Cerebellum (tissue), 4 donors: ENCODE measurements at places on chromosomes 2 and 18. TPM values are rescaled to one million over a fixed set of nuclear protein-coding genes. Genes with fewer than 3 reads are reported as not detected.

The MC2R gene
- total RNA-seq: not detected

The SRSF7 gene
- 109 TPM for total RNA-seq

DNA sequence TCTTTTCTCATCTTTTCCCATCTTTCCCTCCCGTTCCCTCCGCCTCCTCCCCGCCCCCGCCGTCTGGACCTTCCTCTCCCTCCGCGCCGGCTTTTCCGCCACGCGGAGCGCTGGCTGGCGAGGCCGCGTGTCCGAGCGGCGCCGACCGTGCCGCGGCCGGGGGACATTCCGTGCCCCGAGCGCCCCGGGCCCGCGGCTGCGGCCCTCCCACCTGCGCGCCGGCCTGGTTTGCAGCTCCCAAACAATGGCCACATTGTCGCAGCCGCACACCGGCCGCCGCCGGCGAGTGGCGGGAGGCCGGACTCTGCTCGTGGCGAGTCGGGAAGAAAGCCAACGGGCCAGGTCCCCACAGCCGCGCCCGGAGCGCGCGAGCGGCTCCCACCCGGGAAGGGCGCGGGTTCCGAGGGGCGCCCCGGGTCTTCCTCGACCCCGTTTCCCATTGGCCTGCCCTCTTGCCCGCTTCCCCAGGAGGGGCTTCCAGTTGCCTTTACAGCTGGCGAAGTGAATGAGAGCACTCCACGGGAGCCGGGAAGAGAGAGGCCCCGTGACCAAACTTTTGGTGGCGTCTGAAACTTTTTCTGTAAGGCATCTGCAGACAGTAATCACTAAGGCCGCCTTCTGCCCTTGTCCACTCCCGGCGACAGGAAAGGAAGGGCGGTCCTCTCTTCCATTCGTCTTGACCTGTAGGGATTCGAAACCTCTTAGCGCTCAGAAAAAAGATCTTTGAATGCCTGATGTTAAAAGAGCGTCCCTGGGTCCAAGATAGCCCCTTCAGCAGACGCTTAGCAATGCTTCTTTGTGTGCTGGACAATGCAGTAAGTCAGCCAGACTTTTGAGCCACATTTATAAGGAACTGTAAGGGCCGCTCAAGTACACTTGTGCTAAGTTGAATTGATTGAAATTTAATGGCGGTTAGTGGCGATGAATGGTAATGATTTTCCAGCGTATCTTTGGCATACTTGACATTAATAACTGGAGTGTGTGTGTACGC is 6.2 kb downstream of the GLI2 start:
- no peak for DNase-seq

- no peak for DNase-seq
These were observed 215.3 kb downstream of the SH3RF3 start for GRCh38 chr2:109344270-109344805.

DNA sequence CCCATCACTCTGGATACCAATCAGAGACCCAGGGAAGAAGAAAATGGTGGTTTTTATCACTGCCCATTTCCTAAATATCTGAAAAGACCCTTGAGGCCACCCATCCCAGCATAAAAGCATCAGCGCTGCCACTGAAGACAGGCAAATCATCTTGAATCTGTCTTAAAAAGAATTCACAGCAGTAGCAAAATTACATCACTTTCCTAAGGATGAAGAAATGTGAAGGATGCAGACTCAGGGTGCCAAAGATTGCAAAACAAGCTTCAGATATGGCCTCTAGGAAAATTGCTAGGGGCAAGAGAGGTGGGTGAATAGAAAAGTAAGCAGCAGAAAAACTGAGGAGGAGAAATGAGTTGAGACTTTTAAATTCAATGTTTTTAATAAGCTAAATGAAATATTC is 70.0 kb downstream of the SLC25A12 start:
- no peak for DNase-seq
